Left ventricle myocardium inferior (tissue), 1 donor: ENCODE measurements at places on chromosomes 7 and 10. TPM values are rescaled to one million over a fixed set of nuclear protein-coding genes. Genes with fewer than 3 reads are reported as not detected.

DNA sequence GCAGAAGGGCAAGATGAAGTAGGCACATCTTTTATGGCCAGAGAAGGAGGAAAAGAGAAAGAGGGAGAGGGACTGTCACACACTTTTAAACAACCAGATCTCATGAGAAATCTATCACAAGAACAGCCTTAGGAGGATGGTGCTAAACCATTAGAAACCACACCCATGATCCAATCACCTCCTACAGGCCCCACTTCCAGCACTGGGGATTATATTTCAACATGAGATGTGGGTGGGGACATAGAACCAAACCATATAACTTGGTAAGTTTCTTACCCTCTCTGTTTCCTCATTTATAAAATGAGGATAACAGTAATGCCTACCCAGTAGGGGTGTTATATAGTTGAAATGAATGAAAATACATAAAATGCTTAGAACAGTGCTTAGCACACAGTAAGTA, 66.0 kb downstream of the CHCHD3 start:
- DNase-seq: no peak

Gene SNX10
- 1.1 TPM for total RNA-seq

Gene GRM3
- not detected for total RNA-seq

DNA sequence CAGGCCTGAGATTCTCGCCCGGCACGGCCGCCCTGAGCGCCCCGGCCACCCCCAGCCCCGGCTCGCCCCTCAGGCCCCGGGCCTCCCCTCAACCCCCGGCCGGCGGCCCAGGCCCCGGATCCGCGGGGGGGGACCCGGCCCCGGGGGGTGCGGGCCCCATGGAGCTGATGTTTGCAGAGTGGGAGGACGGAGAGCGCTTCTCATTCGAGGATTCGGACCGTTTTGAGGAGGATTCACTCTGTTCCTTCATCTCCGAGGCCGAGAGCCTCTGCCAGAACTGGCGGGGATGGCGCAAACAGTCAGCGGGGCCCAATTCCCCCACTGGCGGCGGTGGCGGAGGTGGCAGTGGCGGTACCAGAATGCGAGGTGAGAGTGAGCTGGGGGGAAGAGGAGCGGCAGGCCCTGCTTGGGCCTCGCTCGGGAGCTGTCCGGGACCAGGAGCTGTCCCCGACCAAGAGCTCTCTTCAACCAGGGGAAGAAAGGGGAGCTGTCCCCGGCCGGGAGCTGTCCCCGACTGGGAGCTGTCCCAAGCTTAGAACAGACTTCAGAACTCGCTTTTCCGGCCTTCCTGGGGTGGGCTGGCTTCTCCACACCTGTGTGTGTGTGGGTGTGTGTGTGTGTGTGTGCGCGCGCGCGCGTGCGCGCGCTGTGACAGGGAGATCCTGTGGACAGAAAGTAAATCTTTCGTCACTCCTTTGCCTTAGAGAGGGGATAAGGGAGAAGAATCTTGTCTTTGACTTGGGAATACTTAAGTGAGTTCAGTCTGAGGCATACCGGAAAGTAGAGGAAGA, 510 bp downstream of the ZSWIM8 start:
- no peak for DNase-seq

Gene SMC3
- 20.9 TPM for total RNA-seq

- DNase-seq: peak; percentile 50
Observed at GRCh38 chr10:71314028-71314693, 4.9 kb upstream of the SLC29A3 start.

- DNase-seq: no peak
Observed at GRCh38 chr10:86512137-86512536, 9.5 kb downstream of the WAPL start.

Gene CCDC172
- total RNA-seq: not detected

GRCh38 chr10:63265222-63265617, 132.1 kb downstream of the NRBF2 start:
- no peak for DNase-seq

GRCh38 chr7:150417239-150417638, 33.2 kb upstream of the GIMAP8 start:
- no peak for DNase-seq

Gene CD36
- total RNA-seq: 1,018 TPM

Gene TRIM73
- 1.4 TPM for total RNA-seq

DNA sequence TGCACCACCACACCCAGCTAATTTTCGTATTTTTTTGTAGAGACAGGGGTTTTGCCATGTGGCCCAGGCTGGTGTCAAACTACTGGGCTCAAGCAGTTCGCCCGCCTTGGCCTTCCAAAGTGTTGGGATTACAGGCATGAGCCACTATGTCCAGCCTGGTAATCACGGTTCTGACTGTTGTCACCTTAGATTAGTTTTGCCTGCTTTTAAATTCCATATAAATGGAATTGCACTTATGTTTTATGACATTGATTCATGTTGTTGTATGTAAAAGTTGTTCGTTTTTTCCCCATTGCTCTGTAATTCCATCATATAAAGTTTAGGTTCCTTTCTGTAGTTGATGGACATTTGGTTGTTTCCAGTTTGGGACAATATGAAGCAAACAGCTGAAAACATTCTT, 106.0 kb downstream of the CAMK1D start:
- DNase-seq: no peak

GRCh38 chr10:84665883-84666463, 337.6 kb downstream of the CCSER2 start:
- no peak for DNase-seq

DNA sequence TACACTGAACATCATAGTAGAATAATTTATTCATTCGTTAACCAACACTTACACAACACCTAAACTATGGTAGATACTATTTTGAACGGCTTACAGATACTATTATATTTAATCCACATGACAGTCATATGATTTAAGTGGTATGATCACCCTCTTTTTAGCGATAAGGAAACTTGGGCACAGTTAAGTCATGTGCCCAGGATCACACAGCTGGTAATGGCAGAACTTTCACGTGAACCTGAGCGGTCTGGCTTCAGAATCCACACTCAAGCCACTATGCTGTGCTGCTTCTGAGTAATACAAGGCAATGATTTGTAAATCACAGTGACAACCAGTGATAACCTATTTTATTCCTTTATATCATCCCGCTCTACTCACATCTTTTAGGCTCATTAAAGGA, 99.1 kb downstream of the CELF2 start:
- no peak for DNase-seq

DNA sequence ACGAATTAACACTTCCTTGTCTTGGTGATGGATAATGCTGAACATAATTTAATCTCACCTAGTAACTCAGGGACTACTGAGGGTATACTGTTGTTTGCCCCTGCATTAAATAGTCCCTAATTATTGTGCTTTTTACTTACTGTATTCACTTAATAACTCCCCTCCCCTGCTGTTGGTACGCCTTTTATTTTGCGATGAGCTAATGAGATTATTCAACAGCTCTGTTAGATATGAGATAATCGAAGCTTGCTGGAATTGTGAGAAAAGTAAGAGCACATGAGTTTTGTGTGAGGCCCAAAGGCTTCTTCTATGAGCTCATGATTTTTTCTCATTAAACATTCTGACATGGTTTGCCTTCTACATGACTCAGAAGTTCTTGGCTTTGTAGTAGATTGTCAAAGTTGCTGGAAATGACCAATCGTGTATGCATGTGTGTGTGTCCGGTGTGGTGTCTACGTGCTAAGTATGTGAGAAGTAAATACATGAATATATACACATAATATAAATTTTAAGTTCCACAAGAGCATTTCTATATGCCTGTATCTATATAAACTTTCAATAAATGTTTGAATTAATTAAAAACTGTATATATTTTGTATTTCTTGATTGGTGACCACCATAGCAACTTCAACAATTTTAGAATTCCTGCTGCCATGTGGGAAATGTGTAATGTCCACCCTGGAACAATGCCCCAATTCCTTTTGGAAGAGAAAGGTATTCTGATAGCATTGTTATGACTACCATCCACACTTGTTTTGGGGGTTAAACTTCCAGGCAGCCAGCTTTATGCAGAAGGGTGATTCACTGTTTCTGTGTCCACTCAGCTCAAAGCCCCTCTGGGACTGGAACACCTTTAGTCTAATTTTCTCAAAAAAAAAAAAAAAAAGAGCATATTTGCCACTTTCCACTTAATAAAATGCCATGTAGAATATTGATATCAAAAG, 106.2 kb downstream of the SAMD9 start:
- no peak for DNase-seq

Gene SHTN1
- total RNA-seq: 2.0 TPM

DNA sequence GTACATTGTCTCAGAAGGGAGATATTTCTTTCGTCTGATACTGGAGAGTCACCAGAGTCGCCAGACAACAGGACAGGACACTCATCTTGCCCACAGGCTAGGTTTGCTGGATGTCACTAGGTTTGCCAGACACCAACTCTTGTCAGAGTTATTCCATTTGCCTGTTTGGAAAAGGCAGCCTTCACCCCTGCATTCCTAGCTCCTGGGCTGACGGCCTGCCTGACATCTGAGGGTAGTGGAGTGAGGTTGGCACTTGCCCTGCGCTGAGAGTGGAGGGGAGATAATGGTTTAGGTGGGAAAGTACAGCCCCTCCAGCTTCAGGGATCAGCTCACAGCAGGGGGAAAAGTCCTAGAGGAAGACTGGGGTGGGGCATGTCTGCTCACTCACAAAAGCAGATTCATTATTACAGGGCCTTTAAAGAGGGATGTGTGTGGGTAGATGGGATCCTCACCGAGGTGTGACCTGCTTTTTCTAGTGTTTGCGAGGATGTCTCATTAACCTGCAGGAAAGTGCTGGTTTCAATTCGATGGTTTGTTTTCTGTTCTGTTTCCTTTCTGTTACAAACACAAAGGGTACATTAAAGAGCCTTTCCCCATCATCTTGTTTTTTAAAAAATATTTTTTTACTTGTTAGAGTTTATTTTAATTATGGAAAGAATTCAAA, 79.3 kb upstream of the TNS3 start:
- DNase-seq: no peak

DNA sequence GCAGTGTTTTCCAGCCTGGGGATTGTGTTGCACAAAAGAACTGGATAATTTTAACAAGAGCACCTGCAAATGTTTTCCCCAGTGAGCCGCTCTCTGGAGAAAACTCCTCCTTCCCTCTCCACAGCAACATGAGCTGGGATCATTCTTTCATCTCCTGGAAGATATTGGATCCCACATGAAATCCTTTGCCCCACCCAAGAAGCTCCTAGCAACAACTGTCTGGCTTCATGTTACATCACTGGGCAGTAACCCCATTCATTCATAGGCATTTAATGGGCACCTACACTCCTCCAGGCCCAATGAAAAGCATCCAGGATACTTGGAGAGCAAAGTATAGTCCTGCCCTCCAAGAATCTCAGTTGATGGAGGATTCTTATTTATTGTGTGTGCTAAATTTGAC, 27.2 kb downstream of the LSM5 start:
- DNase-seq: no peak

- no peak for DNase-seq
Observed at GRCh38 chr10:57921140-57921539, 346.6 kb downstream of the IPMK start.

DNA sequence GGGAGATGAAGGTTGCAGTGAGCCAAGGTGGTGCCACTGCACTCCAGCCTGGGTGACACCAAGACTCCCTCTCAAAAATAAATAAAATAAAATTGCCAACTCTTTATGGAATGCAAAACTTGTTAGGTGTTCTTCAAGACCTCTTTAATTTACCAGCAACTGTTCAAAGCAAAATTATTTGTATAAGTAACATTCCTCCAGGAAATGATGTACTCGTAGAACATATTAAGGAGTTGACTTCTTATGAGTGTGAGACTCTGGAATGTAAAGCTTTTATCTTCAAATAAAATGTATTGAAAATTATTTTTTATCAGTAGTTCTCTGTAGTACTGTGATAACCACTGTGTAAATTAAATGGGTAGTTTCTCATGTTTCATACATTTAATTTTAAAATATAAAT, 94.4 kb downstream of the CYP51A1 start:
- no peak for DNase-seq

Gene STEAP1
- 1.2 TPM for total RNA-seq

DNA sequence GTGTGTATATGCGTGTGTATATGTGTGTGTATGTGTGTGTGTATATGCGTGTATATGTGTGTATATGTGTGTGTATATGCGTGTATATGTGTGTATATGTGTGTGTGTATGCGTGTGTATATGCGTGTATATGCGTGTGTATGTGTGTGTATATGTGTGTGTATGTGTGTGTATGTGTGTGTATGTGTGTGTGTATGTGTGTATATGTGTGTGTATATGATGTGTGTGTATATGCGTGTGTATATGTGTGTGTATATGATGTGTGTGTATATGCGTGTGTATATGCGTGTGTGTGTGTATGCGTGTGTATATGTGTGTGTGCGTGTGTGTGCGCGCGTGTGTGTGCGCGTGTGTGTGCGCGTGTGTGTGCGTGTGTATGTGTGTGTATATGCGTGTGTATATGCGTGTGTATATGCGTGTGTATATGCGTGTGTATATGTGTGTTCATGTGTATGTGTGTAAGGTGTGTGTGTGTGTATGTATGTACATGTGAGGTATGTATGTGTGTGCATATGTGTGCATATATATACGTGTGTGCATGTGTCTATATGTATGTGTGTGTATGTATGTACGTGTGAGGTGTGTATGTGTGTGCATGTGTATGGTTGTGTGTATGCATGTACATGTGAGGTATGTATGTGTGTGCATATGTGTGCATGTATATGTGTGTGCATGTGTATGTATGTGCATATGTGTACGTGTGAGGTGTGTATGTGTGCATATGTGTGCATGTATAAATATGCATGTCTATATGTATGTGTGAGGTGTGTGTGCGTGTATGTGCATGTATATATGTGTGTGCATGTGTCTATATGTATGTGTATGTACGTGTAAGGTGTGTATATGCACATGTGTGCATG, 6.0 kb downstream of the UCN3 start:
- DNase-seq: no peak

GRCh38 chr10:51313773-51314478, 239.6 kb downstream of the PRKG1 start:
- no peak for DNase-seq

Gene INHBA
- 8.6 TPM for total RNA-seq

DNA sequence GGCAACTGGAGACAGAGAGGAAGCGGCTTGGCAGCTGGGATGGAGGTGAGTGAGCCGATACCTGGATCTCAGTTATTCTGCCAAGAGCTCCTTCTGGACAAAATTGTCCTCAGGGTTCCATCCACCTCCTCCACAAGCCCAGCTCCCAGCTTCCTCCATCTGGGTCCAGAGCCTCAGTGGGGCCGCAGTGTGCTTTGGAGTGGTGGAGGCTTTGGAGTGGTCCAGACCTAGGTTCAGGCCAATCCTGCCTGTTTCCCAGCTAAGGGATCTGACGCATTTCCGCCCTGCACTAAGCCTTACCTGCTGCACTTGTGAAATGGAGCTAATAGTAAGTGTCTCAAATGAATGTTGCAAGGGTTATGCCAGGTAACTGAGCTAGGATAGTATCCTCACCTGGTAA, 355.7 kb upstream of the SHH start:
- DNase-seq: no peak

Gene TRIM50
- total RNA-seq: 0.33 TPM

Gene VWDE
- total RNA-seq: not detected

GRCh38 chr10:76176166-76176550, 744.7 kb downstream of the LRMDA start:
- no peak for DNase-seq

DNA sequence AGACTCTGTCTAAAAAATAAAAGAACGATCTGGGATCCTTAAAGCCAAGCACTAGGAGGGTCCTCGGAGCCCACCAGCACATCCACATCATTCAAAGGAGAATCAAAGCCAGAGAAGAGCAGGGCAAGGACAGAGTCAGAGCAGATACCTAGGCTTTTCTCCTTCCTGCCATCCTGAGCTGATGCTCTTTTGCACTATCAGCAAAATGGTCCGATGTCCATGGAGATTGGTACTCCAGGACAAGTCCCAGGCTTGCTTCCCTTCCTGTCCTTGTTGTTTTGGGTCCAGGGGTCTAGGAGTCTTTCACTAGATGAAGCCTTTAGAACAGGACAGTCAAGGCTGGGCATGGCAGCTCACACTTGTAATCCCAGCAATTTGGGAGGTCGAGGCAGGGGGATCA, 58.0 kb upstream of the ELN start:
- DNase-seq: no peak
